Jurkat, Clone E6-1 (cell line): ENCODE measurements at places on chromosomes 13 and 19.

DNA sequence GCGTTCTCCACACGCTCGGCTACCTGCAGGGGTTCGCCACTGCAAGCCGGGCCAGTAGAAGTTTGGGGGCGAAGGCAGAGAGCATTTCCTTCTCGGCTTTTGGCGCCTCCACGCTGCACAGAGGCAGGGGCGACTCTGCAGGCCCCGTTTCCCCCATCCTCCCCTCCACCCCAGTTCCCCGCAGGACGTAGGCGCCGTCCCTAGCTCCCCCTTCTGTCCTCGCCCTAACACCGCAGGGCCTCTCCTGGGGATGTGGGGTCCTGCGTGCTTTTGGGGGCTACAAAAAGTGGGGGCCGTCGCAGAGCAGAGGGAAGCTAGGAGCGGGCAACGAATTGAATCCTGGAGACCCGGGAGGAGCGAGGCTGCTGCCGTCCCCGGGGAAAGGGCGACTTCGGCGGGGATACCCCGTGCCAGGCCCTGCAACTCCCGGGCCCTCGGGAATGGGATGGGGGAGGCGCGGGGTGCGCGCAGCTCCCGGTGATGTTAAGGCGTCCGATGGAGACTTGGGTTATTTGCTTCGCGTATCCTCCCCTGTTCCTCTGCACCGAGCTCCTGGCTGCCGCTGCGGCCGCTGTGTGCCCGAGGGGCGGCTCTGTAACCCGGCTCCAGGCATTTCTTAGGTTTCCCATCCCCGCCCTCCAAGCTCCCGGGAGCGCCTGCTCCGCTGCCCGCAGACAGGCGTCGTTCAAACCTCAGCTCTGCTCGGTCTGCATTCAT is 255.9 kb upstream of the SOX21 start:
- no peak for DNase-seq

- no peak for DNase-seq
Observed at GRCh38 chr13:97953376-97953970, at the start of gene IPO5. Gene IPO5 (plus strand): TSS chr13:97953675. CDS start chr13:97976697, 23,022 bp downstream.

DNA sequence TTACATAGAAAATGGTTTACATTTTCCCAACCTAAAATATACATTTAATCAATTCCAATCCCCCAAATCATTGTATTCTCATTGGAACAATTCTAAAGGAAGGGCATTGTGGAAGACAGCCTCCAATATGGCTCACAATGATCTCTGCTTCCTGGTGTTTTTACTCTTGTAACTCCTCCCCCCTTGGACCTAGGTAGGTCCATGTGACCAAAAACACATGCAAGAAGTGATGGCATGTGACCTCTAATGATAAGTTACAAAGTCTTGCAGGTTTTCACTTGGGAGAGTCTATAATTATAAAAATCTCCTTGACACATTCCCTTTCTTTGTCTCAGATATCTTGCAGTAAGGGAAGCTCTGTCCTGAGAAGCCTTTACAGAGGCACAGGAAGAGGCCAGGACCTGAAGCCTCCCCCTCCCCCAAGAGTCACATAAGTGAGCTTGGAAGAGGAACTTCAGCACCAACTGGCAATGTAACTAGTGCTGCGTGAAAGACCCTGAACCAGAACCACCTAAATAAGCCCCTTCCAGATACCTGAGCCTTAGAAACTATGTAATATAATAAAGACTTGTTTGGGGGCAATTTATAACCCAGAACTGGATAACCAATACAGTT is 816.2 kb upstream of the ATXN8OS start:
- no peak for DNase-seq

DNA sequence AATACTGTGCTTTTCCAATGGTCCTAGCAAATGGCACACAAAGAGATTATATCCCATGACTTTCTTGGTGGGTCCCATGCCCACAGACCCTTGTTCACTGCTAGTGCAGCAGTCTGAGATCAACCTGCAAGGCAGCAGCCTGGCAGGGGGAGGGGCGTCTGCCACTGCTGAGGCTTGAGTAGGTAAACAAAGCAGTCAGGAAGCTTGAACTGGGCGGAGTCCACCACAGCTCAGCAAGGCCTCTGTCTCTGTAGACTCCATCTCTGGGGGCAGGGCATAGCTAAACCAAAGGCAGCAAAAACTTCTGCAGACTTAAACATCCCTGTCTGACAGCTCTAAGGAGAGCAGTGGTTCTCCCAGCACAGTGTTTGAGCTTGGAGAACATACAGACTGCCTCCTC is 82.9 kb downstream of the ZNF737 start:
- no peak for DNase-seq

- no peak for DNase-seq
Observed at GRCh38 chr13:90585392-90585791, 762.1 kb upstream of the MIR17HG start.

DNA sequence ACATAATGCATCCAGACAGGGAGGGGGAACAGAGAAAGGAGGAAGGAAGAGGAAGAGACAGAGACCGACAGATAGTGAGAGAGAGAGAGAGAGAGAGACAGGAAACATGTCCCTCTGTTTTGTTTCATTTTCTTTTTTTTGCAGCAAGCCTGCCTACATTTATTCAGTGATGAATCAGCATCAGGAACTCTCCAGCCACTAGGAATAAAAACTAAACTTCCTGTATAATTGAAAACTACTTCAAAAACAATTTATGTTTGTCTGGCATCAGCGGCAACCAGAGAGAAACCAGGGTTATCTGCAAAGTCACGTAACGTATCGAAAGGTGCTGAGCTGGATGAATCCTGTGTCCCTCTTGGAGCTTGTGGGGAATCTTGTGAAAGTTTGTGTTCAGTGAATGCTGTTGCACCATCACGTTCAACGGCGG is 148.6 kb upstream of the SOX21 start:
- peak; percentile 4 for DNase-seq

- DNase-seq: no peak
Observed at GRCh38 chr13:110012102-110012739, 225.8 kb upstream of the IRS2 start.

DNA sequence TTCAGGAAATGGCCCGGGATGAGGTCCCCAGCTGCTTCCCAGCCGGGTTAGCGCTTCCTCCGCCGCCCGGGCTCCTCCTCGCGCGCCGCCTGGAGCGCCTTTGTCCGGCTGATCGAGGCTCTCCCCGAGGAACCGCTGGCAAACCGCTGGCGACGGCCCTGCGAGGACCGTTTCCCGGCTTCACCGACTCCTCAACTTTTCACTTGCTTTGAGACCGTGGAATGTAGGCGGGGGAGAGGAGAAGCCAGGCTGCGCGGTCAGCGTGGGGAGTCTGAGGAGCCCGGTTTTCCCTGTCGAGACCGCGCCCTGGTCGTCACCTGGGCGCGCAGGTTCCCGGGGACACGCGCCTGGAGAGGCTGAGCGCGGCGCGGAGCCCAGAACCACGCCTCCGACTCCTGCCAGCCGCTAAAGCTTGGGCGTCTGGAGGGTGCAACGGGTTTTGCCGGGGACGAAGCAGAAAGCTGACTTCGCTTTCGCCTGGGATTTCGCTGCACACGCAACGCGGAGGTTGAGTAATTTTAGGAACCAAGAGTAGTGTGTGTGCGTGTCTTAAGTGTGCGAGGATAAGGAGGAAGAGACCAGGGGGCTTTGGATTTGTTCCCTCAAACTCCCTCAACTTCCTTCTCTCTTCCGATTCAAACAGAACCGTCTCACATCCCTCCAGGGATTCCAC is 7.3 kb upstream of the DGKH start:
- no peak for DNase-seq
